MCF 10A (cell line): ENCODE measurements at places on chromosomes 7 and 10.

- no peak for DNase-seq
- H3K36me3 ChIP-seq = peaks cover 5% of the 10 kb centered on the region
- no peak overlapping the region for H3K27ac ChIP-seq
- no peak overlapping the region for H3K4me3 ChIP-seq
- H3K27me3 ChIP-seq = no peaks in the 10 kb centered on the region
These were observed 641.2 kb downstream of the SDK1 start for GRCh38 chr7:3942276-3942675.

DNA sequence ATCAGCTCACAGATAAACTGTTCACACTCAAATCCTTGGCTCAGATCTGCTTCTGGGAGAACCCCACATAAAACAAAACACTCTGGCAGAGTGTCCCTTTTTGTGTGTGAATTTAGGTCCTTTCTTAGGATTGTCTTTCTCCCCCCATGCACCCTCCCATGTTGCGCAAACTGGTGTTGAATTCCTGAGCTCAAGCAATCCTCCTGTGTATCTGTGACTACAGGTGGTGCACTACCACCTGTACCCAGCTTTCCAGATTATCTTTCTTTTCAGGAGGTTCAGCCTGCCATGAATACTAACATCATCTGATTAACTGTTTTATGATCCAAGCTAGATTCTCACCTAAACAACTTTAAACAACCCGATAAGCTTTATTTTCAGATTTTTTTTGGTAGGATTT is 177.6 kb upstream of the CSTF2T start:
- no peak for DNase-seq
- H3K4me3 ChIP-seq = no peak overlapping the region
- no peak overlapping the region for H3K27ac ChIP-seq

- no peak overlapping the region for H3K27ac ChIP-seq
- no peak for DNase-seq
- H3K27me3 ChIP-seq = peaks cover 59% of the 10 kb centered on the region
- H3K4me1 ChIP-seq = no peaks in the 10 kb centered on the region
These were observed 125.5 kb upstream of the PODXL start for GRCh38 chr7:131681961-131682360.

DNA sequence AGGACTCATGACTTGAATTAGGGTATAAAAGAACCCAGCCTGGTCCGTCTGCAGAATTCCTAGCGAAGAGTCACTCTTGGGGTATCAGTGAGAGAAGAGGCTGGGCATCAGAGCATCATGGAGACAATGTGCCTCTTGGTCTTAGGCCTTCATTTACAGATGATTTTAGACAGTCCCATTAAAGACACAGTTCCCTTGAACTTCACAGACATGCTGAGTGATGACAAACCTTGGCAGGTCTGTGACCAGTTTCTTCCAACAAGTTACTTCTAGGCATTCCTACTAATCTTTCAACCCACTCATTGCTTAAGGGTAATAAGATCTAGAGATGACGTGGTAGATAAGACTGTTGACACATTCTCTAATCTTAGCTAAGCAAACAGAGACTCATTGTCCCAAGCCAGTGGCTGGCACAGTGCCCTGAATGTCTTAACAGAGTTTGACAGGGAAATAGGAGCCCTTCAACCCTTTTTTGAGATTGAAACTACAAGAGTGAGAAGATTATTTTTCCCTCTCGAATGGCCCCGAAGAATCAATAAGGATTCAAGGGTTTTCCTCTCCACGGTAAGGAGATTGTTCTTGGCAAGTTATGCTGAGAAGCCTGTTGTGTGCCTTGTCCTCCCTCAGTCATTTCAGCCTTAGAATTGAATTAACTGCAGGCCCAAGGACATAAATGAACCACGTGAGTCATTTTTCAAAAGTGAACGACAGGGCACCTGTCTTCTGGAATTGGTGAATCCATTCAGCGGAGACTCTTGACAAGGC is 281.1 kb downstream of the CCDC3 start:
- H3K4me3 ChIP-seq = peak overlapping the region; percentile 43
- H3K27ac ChIP-seq = peak overlapping the region; percentile 79
- H3K27me3 ChIP-seq = no peaks in the 10 kb centered on the region
- H3K4me1 ChIP-seq = peaks cover 26% of the 10 kb centered on the region
- H3K36me3 ChIP-seq = no peaks in the 10 kb centered on the region
- DNase-seq = peak; percentile 98

DNA sequence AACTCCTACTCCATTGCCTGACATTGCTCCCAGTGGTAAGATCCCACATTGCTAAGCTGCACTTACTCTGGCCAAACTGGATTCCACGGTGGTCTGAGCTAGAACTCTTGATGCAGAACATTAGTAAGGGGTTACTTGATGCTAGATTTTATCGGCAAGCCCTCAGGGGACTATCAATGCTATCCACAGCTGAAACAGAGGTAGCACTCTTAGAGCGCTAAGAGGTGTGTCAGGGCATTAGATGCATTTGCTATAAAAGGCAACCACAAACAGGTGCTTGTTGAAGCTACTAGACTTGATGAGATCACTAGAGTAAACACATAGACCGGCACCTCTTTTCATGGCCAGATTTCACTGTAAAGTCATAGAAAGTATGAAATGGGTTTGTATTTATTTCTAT is 116.3 kb downstream of the MDFIC start:
- no peaks in the 10 kb centered on the region for H3K4me1 ChIP-seq
- DNase-seq = no peak
- no peak overlapping the region for H3K27ac ChIP-seq
- peaks cover 44% of the 10 kb centered on the region for H3K27me3 ChIP-seq
- no peak overlapping the region for H3K4me3 ChIP-seq
- no peaks in the 10 kb centered on the region for H3K36me3 ChIP-seq

DNA sequence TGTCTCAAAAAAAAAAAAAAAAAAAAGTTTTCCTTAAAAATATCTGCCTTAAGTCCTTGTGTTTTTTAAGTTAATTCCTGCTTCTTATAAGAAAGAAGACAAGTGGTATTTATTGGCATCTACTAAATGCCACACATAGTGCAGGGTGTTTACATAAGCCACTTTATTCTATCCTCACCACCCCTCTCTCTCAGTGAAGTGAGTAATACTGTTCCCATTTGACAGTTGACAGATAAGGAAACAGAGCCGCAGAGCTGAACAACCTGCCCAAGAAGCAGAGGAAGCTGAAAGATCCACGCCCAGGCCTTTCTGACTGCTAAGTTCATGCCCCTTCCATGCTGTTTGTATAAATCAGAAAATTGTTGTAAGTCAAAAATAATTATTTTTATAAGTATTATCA is 54.1 kb downstream of the ABLIM1 start:
- no peak for DNase-seq
- H3K27me3 ChIP-seq = no peaks in the 10 kb centered on the region
- H3K4me1 ChIP-seq = peaks cover 27% of the 10 kb centered on the region
- H3K4me3 ChIP-seq = no peak overlapping the region
- no peak overlapping the region for H3K27ac ChIP-seq
- peaks cover 12% of the 10 kb centered on the region for H3K36me3 ChIP-seq

- no peaks in the 10 kb centered on the region for H3K4me1 ChIP-seq
- H3K4me3 ChIP-seq = no peak overlapping the region
- no peak overlapping the region for H3K27ac ChIP-seq
- H3K36me3 ChIP-seq = no peaks in the 10 kb centered on the region
- no peak for DNase-seq
- H3K27me3 ChIP-seq = no peaks in the 10 kb centered on the region
These were observed 5.7 kb downstream of the CLEC5A start for GRCh38 chr7:141941075-141941474.

DNA sequence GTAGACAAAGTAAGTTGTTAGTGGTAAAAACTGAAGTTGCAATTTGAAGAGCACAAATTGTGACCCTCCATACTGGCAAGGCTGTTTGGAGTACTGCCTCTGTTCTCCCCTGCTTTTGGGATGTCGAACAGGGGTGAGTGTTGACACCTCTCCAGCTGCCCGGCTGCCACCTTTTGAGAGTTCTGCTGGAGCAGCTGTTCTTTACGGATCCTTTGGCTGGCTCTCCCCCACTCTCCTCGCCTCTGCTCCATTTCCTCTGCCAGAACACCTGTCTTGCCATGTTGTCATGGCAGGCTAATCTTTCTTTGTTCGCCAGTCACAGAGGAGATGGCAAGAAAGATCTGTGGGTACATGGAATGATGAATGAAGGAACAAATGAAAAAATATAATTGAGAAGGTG is 34.9 kb downstream of the INSYN2A start:
- no peak for DNase-seq
- H3K36me3 ChIP-seq = no peaks in the 10 kb centered on the region
- no peak overlapping the region for H3K4me3 ChIP-seq
- no peak overlapping the region for H3K27ac ChIP-seq
- H3K4me1 ChIP-seq = peaks cover 25% of the 10 kb centered on the region

DNA sequence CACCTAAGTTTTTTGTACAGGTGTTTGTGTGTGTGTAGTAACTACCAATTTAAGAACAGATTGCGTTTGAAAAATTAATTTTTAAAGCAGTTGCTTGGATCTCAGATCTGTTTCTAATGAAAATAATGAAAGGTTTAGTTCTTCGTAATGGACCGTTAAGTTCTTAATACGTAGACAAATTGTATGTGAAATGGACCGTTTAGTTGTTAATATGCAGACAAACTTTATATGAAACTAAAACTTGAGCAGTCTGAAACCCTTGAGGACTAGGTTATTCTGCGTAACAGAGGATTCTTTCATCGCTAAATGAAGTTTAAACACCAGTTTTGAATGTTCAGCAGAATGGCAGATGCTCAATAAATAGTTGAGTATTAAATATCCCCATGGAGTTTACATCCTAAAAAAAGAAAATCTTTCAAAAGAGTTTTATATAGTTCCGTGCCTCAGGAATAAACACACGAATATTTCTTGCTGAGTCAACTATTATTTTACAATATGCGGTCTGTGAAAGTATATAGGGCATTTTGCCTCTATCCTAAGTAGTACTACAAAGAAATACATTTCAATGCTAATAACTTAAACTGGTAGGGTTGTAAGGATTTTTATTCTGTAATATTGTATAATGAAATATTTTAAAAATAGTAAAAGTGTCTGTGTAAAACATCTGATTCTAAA is 1.2 kb downstream of the DBF4 start:
- peak; percentile 8 for DNase-seq
- peak overlapping the region; percentile 98 for H3K4me3 ChIP-seq
- peaks cover 34% of the 10 kb centered on the region for H3K4me1 ChIP-seq
- H3K36me3 ChIP-seq = peaks cover 28% of the 10 kb centered on the region

- peak overlapping the region; percentile 90 for H3K27ac ChIP-seq
- peaks cover 22% of the 10 kb centered on the region for H3K36me3 ChIP-seq
- H3K27me3 ChIP-seq = no peaks in the 10 kb centered on the region
- DNase-seq = peak; percentile 32
- peaks cover 27% of the 10 kb centered on the region for H3K4me1 ChIP-seq
These were observed 3.7 kb downstream of the ZNF680 start for GRCh38 chr7:64559206-64559605.

DNA sequence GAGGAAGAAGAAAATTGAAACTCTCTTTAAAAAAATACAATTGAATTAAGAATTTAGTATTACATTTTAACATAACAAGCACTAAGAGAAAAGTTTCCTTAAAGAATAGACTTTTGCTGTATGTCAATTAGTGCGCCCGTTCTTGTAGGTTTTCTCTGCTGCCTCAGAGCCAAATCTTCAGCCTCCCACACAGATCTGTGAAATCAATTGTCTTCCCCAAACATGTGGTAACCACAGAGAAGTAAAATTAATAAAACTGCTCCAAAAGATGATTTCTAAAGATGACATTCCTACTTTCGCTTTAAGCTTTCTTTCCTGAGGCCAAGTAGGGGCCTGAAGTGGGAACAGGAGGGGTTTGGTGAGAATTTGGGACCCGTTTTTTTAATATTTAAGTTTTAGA is 113.2 kb upstream of the ADO start:
- no peaks in the 10 kb centered on the region for H3K27me3 ChIP-seq
- no peak for DNase-seq
- H3K4me3 ChIP-seq = no peak overlapping the region
- no peaks in the 10 kb centered on the region for H3K4me1 ChIP-seq
- H3K36me3 ChIP-seq = no peaks in the 10 kb centered on the region
- H3K27ac ChIP-seq = no peak overlapping the region
